H54 (cell line): ENCODE measurements at places on chromosomes 12 and 14.

GRCh38 chr12:6768990-6769389 lies 2.8 kb downstream of the PTMS start:
- DNase-seq: no peak

- peak; percentile 67 for DNase-seq
Measured at GRCh38 chr12:121626853-121627640, 717 bp downstream of the ORAI1 start.

- DNase-seq: no peak
Measured at GRCh38 chr14:34174973-34175372, 224.1 kb upstream of the EGLN3 start.

GRCh38 chr14:23159532-23159931 lies 23.9 kb downstream of the SLC7A8 start:
- no peak for DNase-seq
